ENCODE measurements at places on chromosomes 16 and 17.

DNA sequence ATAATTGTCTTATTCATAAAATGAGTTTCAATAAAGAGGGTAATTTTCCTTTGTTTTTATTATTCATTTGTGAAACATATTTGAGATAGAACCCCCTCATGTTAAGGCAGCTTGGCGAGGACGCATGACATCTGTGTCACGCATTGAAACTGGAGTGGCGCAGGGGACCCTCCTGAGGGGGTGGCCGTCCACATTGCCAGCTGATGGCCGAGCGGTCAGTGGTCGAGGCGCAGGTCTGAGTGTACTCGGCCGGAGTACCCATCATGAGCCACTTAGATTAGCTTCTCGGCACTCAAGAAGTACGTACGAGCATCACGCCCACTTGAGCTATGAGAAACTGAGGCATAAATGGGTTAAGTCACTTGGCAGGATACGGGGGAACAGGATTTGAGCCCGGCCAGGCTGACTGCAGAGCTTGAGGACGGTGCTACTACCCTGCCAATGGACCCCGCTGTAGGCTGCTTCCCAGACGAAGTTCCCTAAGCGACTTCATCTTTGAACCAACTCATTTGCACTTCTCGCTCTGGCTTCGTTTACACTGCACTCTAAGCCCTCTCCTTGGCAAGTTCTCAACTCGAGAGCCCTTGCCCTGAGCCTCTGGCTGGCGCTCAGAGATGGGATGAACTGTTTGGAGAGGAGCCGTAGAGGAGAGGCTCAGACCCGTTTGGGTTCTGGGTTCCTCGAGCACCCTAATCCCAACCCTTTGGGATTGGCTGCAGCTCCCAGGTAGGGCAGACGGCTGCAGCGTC is 91.8 kb downstream of the SDK2 start:
- DNase-seq: no peak

DNA sequence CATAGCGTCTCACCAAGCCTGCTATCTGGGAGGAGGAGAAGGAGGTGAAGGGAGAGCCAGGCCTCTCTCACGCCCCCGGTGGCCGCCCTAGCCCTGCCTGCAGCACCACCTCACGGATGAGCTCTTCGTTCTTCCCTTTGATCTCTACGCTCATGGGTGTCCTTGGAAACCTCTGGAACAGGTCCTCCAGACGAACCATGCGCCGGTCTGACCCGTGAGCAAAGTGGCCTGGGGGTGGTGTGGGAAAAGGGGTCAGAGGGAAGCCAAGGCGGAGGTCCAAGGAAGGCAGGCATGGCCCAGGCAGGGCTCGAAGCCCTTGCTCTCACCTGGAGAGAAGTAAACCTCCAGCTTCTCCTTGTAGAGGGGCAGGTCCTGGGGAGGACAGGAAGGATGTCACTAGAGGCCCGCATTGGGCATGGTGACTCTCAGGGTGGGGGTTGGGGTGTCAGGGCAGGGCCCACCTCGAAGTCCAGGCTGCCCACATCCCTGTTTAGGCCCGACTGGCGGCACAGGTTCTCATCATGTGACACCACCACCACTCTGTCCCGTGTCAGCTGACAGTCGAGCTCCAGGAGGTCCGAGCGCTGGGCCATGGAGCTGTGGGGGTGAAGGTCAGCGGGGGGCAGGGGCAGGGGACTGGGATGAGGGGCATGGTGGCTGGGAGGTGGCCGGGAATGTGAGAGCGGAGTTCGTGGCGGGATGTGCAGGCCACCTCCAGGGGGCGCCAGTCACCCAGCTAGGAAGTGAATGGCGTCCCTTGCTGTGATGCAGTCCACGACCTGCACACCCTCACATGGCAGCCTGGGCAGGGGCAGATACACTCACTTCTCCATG is 923 bp downstream of the GDPD3 start:
- peak; percentile 28 for DNase-seq

DNA sequence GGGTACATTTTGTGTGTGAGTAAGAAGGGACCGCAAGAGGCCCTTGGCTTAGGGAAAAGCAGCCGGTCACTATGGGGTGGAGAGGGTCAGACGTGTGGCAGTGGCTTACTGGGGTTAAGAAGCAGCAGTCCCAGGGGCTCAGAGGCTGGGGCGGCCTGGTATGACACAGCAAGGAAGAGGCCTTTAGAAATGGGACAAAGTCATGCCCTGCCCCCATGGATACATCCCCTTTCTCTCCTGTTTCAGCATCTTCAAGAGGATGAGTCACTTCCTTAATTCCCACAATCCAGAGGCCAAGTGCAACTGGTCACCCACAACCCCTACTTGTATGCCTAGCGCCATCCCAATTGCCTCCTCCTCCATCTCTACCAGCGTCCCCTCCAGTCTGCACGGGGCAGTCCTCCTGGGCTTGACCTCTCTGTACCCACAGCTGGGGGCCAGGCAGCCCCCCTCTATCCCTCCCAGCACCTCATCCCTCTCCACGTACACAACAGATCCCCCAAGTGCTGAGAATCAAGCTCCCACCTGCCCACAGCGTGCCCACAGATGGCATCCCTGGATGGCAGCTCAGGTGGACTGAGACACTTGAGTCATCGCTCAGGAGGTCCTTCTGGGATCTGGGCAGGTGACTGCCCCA is 6.9 kb upstream of the EFTUD2 start:
- peak; percentile 48 for DNase-seq

GRCh38 chr17:82227629-82228277 is 1.1 kb upstream of the SLC16A3 start:
- DNase-seq: no peak

GRCh38 chr17:17827826-17828621 is 8.8 kb downstream of the SREBF1 start:
- no peak for DNase-seq

- no peak for DNase-seq
These were observed 100.6 kb upstream of the CACNG5 start for GRCh38 chr17:66734186-66734943.

DNA sequence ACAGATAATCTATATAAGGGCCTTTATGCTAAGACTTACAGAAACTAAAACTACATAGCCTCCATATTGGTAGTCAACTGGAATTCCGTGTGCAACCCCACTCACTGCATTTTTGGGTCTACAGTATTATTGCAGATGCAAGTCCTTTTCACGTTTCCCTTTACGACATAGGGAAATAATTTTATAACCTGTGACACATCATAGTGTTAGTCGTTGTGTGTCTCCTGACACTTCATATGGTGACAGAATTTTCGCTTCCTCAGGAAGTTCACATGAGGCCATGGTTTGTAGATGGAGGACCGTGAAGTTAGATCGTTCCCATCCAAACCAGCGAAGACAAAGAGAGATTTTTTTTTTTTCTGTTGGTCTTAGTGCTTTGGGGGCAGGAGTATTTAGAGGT is 15.7 kb upstream of the MRC2 start:
- DNase-seq: no peak

DNA sequence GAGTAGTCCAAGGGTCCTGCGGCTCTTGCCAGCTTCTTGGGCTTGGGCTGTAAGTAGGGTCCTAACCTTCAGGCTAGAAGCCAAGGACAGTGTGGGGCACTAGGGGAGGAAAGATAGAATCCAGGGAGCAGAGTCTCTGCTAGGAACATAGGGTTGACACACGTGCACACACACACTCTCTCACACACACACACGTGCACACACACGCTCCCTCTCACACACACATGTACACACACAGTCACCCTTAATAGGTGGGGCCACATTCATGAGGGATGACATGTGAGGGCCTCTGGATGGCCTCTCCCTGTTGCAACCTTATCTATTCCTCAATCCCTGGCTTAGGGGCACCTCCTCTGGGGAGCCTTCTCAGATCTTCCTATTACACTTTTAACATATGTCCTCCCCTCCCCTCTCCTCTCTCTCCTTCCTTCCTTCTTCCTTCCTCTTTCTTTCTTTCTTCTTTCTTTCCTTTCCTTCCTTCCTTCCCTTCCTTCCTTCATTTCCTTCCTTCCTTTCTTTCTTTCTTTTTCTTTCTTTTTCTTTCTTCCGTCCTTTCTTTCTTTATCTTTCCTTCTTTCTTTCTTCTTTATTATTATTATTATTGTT is 3.1 kb downstream of the EPX start:
- no peak for DNase-seq

DNA sequence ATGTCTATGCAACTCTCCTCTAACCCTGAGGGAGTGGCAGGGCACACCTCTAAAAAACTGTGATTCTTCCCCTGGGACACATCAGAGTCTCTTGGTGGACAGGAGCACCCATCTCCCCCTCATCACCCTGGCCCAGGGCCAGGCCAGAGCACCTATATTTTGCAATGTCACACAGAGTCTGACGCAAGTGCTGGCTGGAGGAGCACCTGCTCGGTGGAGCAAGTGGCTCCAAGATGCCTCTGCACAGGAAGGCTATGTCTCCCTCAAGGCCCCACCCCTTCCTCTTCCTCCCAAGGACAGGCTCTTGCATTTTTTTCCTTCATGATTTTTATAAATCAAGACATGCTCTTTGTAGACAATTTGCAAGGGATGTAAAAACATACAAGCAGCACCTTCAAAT is 13.3 kb downstream of the SNN start:
- DNase-seq: no peak

GRCh38 chr17:50923611-50924010 is 57.5 kb upstream of the TOB1 start:
- DNase-seq: no peak

GRCh38 chr16:13829697-13830299 is 90.2 kb upstream of the ERCC4 start:
- no peak for DNase-seq

DNA sequence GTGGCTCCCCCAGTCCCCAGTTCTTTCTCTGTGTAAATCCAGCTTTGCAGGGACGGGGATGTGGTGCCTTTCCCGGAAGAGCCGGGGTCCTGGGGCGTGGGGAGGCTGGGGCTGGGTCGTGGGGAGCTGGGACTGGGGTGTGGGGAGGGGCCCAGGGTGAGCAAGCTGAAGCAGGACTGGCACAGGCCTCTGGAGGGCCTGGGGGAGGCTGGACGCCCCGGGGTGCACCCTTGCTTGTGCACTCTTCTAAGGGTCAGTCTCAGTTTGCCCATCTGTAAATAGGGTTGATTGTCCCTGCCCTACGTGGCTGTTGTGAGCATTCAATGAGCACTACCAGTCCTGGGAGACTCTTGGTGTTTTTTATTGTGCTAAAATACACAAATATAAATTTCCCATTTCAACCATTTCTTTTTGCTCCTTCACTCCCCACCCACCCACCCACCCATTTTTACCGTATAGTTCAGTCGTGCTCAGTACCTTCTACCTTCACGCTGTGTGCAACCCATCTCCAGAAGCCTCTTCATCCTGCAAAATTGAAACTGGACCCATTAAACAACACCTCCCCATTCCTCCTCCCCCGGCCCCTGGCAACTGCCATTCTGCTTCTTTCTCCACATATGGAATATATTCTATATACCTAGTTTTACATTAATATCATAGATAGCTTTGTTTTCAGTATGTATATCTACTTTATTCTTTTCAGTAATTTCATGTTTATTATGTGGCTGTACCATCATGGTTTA is 7.8 kb upstream of the TBC1D3B start:
- DNase-seq: no peak

GRCh38 chr17:19357351-19357750 is 5.2 kb downstream of the B9D1 start:
- DNase-seq: no peak

DNA sequence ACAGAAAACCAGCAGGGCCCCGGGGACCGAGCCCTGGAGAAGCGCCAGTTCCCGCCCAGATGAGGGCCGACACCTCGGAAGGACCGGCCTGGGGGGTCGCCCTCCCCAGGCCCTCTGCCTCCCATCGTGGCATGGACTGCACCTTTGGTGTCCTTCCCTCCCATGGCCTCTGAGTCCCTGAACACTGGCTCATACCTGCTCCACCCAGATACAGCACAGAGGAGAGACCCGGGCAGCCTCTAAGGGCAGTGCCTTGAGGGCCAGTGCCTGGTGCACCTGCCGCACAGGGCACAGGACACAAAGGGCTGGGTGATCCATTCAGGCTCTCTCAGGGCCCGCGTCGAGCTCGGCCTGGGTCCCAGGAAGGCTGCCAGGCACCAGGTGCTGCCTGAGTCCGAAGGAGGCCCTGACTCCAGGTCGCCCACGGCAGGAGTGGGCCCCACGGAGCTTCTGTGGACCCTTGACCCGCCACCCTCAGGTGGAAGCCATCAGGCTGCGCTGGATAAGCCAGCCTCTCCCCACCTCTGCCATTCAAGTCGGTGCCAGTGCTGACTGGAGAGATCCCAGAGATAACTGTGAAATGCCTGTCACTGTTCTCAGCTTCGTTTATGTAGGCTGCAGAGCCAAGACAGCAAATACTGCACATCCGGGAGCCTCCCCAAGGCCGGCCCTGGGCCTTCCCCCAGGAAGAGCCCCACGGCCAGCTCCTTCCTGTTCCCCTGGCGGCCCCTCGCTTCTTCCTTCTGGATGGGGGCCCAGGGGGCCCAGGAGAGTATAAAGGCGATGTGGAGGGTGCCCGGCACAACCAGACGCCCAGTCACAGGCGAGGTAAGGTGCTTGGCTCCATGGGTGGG is at the start of gene ZG16B:
Gene ZG16B (plus strand): TSS at position 803 of the 854 bp plus-strand sequence. CDS start 139 bp downstream, outside the sequence.
- DNase-seq: no peak

All from T1000 (cell line).